ENCODE measurements at places on chromosomes 3 and 15. TPM values are rescaled to one million over a fixed set of nuclear protein-coding genes. Genes with fewer than 3 reads are reported as not detected.
A peak's percentile ranks its signal among the peaks of the same experiment; 100 is the strongest.

DNA sequence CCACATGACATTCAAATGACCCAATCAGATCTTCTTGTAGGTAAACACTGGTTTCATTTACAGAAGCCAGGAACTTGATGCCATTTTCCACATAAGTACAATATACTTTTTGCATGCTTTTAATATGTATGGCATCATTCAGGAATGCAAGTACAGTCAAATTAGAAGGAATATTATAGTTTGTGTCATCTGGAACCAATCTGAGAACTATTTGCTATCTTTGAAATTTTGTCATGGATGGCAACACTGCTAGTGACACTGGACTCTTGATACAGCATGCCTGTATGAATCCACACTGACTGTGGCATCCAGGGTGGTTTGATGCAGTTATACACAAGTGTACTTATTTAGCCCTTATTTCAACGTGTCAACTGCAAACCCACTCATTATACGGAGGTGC, 141.6 kb downstream of the EBLN2 start:
- DNase-seq, result no peak

GRCh38 chr15:65254758-65255157, 31.9 kb downstream of the PARP16 start:
- DNase-seq, result no peak

DNA sequence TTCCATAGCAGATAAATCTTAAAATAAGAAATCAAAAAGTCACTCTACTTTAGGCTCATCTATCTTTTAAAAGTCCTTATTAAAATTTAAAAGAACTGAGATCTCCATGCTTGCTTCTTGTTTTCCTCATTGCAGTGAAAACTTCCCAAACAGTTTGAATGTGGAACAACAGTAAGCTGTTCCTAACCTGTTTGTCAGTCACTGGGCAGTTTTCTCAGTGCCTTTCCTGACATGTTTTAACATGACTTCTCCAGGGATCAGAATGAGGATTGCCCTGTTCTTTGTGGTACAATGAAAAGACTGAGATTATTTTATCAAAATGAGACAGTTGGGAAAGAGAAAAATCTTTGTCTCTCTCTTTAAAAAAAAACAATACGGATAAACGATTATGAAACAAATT, 774 bp downstream of the GPR87 start:
- peak; percentile 48 for DNase-seq

GRCh38 chr3:10709110-10709781, 106.8 kb upstream of the SLC6A11 start:
- no peak for DNase-seq

The CACNA1D gene
- 1.6 TPM for polyA plus RNA-seq

DNA sequence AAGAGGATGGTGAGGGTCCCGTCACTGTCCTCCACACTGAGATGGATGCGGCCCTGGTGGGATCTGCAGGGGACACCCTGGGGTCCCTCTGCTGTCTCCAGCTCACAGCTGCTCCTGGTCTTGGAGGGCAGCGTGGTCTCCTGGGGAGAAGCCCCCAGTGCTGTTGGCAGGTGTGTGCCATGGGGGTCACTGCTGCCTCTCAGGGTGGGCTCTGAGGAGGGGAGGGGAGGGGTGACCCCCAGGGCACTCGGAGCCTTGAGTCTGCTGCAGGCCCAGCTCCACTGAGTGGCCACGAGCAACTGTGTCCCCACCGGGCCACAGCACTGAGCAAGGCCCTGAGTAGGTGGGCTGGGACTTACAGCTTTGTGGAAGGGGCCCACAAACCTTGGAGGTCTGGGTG, 34.7 kb downstream of the KLHL25 start:
- DNase-seq, result no peak

GRCh38 chr3:118782755-118783202, 251.9 kb downstream of the IGSF11 start:
- DNase-seq, result no peak

The ZDHHC23 gene
- polyA plus RNA-seq, result 1.3 TPM

DNA sequence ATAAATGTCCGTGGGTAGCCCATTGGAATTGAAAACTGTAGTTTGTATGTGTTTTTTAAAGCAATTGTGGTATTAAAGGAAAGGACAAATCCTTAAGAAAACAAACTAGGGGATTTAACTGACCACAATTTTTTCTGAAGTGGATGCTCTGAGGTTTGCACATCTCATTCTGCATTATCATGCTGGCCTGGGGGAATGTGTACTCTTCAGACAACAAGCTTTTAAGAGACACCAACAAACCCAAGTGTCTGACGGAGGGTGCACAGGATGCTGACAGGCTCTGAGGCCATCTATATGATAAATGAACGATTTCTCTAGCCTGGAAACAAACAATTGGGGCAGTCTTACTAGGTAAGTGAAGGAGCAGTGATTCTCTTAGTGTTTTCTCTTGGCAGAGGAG, 9.1 kb downstream of the LINS1 start:
- DNase-seq, result no peak

The TOPBP1 gene
- 10.4 TPM for polyA plus RNA-seq

- DNase-seq, result no peak
Observed at GRCh38 chr3:66154444-66154861, 66.3 kb upstream of the SLC25A26 start.

DNA sequence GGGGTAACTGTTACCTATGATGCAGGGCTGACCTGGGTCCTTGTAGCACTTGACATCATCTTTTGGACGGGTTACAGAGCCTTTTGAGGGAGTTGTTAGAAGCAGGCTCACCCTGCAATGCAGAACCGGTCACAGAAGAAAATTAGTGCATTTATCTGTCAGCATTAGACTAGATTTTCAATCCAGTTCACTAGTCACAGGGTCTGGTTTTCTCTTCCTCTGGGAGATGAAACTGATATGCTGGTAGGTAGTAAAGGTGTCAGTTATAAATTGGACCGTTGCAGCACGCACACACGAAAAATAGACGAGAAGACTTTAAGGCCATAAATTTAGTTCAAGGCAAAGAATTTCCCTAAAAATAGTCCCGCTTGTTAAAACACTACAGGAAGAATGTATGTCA, 532.3 kb upstream of the ATP11B start:
- no peak for DNase-seq

The CAMP gene
- 2.2 TPM for polyA plus RNA-seq

- no peak for DNase-seq
Observed at GRCh38 chr3:122563717-122564025, 429 bp downstream of the PARP9 start.

GRCh38 chr15:99558084-99558483, 7.7 kb upstream of the MEF2A start:
- DNase-seq, result no peak

The SH3GL3 gene
- polyA plus RNA-seq, result 2.9 TPM

DNA sequence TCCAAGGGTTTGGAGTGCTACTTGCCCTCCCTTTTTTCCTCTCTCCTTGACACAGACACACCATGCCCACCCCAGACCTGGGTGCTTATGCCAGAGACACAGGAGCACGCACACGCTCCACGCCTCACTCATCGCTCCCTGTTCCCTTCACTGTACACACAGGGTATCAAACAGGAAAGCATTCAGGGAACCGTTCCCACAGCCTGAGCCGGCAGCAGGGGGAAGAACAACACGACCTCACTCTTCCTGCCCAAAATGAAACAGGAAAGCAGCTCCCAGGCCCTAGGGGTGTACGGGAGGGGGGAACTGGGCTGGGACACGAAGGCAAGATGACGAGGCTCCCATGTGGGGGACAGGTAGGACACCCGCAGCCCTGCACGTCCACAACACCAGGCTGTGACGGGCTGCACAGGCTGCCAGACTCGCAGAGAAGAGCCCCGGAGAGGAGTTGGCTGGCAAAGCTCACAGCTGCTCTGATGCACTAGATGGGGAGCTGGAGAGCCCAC, 11.2 kb downstream of the DLL4 start:
- DNase-seq, result no peak

The SEMA3G gene
- 28.5 TPM for polyA plus RNA-seq

GRCh38 chr3:197381371-197381770, 83.0 kb upstream of the DLG1 start:
- DNase-seq, result no peak

The PRICKLE2 gene
- 22.4 TPM for polyA plus RNA-seq

The HDAC11 gene
- 27.1 TPM for polyA plus RNA-seq

DNA sequence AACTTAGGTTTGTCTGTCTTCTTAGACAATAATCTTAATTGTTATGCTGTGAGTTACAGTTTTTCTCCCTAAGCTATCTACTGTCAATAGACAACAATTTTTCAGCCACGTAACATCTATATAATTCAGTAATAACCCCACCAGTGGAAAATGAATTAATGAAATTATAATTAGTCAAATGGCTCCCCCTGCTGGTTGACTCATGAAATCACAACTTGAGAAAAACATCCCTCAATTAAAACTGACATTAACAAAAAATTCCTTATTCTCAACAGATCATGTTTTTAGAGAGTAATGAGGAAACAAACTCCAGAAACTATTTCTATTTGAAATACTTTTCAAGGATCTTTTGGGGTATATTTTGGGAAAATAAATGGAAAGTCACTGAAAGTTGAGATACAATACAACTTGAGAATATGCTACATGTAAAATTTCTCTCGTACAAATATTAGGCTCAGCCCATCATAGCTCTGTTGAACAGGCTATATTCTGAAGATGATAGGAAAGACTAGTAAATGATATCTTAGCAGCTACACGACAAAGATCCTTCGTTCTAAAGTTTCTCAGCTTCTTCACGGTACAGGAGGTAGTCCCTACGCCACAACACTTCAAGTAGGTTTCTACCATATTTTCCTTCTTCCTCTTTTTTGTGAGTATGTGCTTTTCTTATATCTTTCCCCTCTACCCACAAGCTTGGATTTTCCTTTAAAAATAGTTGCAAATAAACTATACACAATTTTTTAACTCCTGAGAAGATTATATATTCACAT, 20.7 kb downstream of the PPP1R2 start:
- DNase-seq, result no peak

DNA sequence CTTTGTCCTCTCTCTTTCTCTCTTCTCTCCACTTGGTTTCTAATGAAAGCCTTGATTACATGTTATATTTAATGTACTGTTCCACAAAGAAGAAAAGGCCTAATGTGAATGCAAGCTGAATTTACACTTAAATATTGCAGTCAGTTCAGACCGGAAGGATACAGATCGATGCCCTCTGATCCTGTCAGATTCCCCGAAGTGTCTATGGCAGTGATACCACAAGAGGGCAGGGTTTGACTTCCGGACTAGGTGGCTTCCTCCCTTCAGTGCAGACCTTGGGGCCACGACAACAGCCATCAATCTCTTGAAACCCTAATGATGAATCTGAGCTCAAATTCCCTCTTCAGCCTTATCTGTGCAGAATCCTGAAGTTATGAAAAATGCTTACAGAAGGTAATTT, 29.5 kb downstream of the AGTR1 start:
- DNase-seq, result no peak

DNA sequence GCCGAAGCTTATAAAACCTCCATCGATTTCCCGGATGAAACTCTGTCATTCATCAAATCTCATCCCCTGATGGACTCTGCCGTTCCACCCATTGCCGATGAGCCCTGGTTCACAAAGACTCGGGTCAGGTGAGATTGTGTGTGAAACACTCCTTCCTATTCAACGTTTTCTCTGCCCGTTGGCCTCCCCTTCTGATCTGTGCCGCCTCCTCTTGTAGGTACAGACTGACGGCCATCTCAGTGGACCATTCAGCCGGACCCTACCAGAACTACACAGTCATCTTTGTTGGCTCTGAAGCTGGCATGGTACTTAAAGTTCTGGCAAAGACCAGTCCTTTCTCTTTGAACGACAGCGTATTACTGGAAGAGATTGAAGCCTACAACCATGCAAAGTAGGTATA, 47.4 kb downstream of the SEMA6D start:
- DNase-seq, result no peak

- DNase-seq, result no peak
Observed at GRCh38 chr3:72768936-72769335, 79.3 kb downstream of the SHQ1 start.

DNA sequence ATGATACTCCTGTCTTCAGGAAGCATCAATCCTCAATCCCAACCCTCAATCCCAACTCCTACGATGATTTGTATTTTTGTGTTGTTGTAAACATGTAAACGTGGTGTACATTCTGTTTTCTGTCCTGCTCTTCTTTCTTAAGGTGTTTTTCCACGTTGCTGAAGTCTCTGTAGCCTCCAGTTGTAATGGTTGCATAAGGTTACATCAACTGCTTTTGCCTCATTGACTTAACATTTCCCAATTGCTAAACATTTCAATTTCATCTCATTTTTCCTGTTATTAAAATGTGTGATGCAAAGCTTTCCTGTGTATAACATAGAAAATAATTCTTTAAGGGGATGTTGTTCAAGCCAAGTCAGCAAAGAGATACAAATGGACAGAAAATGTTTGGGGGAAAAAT, 33.4 kb downstream of the HRH1 start:
- DNase-seq, result no peak

DNA sequence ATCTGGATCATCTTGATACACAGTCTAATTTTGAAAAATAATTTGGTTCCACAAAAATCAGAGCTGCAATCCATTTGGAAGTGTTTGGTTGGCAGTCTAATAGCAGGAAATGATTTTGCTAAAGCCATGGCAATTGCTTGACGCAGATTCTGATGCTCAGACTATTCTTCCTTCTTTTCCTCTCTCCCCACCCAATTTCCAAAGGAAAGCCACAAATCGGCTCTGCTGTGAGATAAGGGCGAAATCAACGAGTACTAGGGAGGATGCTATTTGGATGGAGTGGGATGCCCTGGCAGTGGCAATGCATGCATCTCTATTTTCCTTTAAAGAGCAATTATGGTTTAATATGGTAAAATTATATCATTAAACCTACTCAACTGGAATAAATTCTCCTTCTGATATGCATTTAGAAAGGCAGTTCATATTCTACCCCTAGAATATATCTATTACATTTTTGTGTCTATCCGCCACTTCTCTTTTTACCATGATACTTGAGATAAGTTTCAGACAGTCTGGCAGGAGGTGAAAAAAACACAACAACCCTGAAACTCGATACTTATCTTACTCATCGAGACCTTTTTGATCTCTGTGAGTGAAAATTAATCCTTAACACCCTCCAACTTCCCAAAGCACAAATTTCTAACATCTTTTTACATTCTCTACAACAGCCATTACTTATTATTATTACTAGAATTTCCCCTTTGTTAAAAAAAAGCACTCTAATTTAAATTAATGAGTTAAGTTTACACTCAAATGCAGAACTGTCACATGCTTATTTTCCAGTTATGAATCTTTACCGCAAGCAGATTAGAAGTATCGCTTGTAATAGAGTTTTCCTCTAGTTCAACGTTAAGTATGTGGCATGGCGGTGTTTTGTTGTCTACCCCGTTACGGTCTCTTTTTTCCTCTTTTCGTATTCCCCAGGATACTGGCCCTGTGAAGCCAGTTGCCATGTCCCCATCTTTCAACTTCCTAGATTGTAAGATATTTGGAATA, 433.3 kb downstream of the FOXP1 start:
- no peak for DNase-seq

DNA sequence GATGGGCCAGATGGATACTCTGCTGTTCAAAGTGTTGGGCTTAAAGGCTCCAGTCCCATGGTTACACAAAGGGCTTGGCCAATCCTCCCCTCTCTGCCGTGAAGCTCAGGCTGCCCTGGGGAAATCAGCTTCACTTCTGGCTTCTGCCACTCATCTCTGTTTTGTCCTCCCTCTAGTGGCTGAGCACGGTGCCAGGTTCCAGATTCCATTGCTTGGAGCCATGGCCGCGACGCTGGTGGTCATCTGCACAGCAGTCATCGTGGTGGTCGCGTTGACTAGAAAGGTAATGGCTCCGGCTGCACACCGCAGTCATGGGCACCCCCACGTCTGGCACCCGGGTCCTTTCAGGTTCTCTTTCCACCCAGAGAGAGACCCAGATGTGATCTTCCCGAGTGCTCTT, 5.6 kb downstream of the TIGIT start:
- DNase-seq, result no peak

The SLC9C1 gene
- polyA plus RNA-seq, result not detected

The BCHE gene
- 18.5 TPM for polyA plus RNA-seq

The ADCY5 gene
- 53.1 TPM for polyA plus RNA-seq

The KIF15 gene
- polyA plus RNA-seq, result 0.53 TPM

Measured in urinary bladder (tissue), 4 donors.